Parietal lobe (tissue), 2 donors: ENCODE measurements at places on chromosomes 2 and 18. TPM values are rescaled to one million over a fixed set of nuclear protein-coding genes. Genes with fewer than 3 reads are reported as not detected.

ZNF532 gene
- 312 TPM for total RNA-seq

MAPRE2 gene
- total RNA-seq: 147 TPM

GAL3ST2 gene
- 1.3 TPM for total RNA-seq

KATNAL2 gene
- 3.1 TPM for total RNA-seq

SCN3A gene
- total RNA-seq: 313 TPM

SERPINB13 gene
- total RNA-seq: not detected

SOCS6 gene
- 36.9 TPM for total RNA-seq

VWC2L gene
- total RNA-seq: 7.8 TPM
